WTC11 (cell line): ENCODE measurements at places on chromosomes 11 and 22.

GRCh38 chr11:38791346-38791961 lies 2193.4 kb upstream of the RAG2 start:
- no peak for DNase-seq

- DNase-seq, result no peak
These were observed 14.1 kb downstream of the WT1 start for GRCh38 chr11:32420937-32421901.

GRCh38 chr22:43570531-43571165 lies 158.8 kb downstream of the MPPED1 start:
- DNase-seq, result no peak

DNA sequence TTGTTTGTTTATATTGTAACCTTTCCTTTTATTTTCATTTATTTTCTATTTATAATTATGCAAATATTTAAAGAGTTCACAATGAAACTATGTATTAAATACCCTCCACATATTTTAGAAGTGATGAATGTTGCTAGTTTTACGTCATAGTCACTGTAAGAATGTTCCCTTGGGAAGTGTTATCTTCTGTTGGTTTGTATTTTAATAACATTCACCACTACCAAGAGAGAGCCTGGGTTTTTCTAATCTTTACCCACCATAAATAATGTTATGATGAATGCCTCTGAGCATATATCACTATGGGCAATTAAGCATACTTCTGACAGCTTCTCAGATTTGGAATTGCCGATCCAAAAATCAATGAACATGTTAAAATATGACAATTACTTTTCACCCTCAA lies 80.7 kb downstream of the GGT1 start:
- DNase-seq, result no peak

DNA sequence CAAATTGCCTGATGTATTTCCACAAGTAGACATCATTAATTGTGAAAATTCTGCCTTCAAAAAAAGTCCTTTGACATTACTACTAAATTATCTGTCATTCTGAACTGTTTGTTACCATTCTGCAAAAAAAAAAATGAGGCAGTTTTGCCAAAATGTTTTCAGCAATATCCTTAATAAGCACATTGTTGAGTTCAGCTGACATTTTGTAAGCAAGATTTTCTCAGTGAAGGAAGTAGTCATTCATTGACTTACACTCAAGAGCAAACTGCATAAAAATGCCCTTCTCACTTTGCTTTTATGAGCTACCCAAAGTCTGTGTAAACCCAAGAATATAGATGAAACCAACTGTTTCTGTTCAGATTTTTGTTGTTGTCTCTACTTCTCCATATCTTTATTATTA lies 125.9 kb downstream of the UVRAG start:
- DNase-seq, result no peak

- no peak for DNase-seq
These were observed 10.6 kb upstream of the CSNK1E start for GRCh38 chr22:38327805-38328204.

- DNase-seq, result no peak
These were observed 26.2 kb upstream of the SHISAL1 start for GRCh38 chr22:44338906-44339305.
